ENCODE measurements at places on chromosomes 5 and 9.

DNA sequence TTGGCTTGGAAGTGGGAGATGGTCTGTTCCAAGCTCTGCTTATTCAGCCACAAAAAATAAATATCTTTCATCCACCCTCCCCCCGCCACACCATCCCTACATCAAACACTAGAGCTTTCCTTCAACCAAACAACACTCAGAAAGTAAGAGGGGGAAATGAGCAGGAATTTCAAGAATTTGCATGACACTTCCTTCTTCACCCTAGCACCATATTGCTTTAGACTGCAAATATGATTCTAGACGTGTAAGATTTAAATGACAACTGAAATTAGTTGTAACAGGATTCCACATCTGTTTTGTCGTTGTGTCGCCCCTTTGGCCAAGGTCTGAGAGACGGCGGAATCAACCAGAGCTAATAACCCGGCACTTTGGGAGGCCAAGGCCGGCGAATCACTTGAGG lies 88.5 kb downstream of the NDFIP1 start:
- no peak for DNase-seq

- no peak for DNase-seq
Measured at GRCh38 chr9:114342755-114343440, 13.2 kb downstream of the ORM2 start.

GRCh38 chr5:111144352-111144930 lies 52.3 kb downstream of the WDR36 start:
- DNase-seq = no peak

DNA sequence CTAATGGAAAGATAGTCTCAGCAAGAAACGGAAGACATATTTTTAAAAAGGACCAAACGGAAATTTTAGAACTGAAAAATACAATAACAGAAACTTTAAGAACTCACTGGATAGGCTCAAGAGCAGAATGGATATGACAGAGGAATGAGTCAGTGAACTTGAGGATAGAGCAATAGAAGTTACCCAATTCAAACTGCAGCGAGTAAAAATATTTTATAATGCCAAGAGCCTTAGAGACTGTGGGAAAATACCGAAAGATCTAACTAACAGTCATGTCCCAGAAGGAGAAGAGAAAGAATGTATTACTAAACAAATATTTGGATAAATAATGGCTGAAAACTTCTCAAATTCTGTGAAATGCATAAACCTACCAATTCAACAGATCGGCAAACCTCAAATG lies 40.8 kb downstream of the ADAMTS2 start:
- no peak for DNase-seq

- DNase-seq = peak; percentile 77
Measured at GRCh38 chr5:149381986-149382338, 2.9 kb upstream of the IL17B start.

- DNase-seq = no peak
Measured at GRCh38 chr9:545480-545879, 296.0 kb upstream of the DMRT1 start.

- DNase-seq = no peak
Measured at GRCh38 chr9:120655005-120655622, 59.2 kb downstream of the MEGF9 start.

DNA sequence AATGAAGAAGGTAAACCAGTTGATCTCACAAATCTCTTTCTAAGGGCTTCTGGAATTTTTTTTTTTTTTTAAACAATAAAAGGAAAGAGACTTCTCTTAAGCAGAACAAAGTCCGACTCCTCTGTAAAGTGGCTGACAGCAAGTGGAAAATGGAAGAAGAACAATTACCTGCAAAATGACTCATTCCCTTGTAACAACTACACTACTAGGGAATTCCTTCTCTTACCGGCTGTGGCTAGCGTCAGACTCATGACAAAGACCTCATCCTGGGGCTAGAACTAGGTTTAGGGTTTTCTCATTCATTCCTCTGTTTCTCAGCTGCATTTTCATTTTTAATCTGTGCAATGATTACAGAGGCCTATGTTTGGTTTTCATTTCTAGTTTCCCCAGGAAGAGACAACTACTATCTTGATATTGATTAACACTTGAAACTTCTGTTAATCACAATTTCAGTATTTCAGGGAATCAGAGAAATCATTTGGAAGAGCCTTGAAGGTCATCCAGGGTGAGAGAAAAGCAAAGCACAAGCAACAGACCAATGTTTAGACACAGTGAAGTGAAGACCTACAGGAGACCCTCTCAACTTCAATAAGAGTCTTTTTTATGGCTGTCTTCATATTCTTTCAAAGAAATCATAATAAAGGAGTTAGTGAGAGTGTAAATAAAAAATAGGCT lies 437.9 kb downstream of the RAB3C start:
- DNase-seq = no peak

DNA sequence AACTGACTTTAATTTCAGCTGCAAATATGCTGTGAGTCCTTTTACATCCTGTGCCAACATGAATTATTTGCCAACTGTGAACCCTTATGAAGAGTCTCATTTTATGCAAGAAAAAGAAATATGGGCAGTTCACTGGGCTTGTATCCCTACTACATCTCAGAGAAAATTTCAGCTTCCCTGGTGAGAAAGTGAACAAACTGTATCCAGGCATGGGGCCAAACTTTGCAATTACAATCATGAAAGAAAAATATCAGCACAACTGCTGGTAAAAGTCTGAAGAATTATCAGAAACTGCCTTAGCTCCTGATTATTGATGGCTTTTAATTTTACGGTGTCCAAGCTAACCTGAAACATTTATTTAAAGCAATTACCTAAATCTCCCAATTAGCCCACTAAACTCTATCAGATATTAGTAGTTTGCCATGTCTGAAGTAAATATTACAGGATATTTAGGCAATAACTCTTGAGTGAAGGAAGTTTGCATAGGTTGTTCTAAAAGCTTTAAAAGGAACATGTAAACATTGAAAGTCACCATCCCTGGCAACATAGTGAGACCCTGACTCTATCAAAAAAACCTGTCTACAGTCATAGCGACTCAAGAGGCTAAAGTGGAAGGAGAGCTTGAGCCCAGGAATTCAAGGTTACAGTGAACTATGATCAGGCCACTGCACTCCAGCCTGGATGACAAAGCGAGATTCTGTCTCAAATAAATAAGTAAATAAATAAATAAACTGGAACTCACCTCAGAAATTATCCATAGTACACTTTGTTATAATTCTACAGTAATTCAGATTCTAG lies 83.9 kb upstream of the HCN1 start:
- DNase-seq = no peak

- DNase-seq = no peak
Measured at GRCh38 chr9:128340691-128341434, 536 bp downstream of the SLC27A4 start.

- DNase-seq = no peak
Measured at GRCh38 chr9:5834214-5834613, 1.3 kb upstream of the ERMP1 start.

GRCh38 chr9:105485131-105485530 lies 37.3 kb downstream of the FSD1L start:
- no peak for DNase-seq

DNA sequence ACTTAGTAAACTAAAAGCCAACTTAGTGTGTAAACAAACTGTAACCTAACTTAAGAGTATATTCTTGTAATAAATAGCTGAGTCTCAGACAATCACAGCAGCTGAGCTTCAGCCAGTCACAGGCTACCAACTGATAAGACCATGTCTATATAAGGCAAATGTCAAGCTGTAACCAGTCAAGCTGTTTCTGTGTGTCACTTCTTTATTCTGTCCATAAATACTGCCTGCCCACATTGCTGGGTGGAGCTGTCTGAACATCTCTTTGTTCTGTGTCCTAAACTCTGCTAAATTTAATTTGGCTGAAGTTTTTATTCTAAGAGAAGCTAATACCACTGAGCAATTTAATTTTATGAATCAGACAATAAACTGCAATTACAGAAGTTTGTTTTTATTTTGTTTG lies 412.1 kb upstream of the CDH10 start:
- DNase-seq = no peak

- DNase-seq = no peak
Measured at GRCh38 chr5:95794070-95794516, 28.4 kb downstream of the GLRX start.

GRCh38 chr5:100840789-100841188 lies 62.3 kb downstream of the ST8SIA4 start:
- no peak for DNase-seq

DNA sequence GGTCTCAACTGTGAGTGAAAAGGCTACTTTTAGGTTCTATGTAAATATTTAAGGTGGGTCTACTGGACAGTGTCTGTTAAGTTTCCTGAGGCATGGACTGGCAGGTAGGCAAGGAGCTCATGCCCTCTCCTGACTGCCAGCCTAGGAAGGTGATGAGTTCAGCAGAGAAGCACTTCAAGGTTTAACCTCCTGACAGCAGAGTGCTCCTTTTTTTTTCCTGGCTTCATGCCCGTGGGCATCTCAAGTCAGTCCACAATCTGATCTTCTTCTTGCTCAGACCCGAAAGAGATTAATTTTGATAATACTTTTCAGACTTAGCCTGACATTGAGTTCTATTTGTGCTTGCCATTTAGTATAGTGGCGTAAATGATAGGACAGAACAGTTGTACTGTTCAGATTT lies 241.9 kb upstream of the NREP start:
- no peak for DNase-seq

GRCh38 chr9:83238871-83239640 lies 176.1 kb upstream of the RASEF start:
- DNase-seq = no peak

- no peak for DNase-seq
Measured at GRCh38 chr5:1497795-1498622, 25.8 kb downstream of the LPCAT1 start.

DNA sequence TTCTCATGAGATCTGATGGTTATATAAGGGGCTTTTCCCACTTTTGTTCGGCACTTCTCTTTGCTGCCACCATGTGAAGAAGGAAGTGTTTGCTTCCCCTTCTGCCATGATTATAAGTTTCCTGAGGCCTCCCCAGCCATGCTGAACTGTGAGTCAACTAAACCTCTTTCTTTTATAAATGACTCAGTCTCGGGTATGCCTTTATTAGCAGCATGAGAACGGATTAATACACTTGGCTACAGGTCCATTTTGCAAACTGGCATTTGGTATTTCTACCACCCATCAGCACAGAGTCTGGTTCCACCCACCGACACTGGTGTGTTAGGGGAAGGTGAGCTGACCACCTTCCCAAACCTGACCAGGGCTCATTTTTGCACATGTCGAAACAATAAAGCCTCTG lies 47.9 kb upstream of the RARS1 start:
- DNase-seq = no peak

DNA sequence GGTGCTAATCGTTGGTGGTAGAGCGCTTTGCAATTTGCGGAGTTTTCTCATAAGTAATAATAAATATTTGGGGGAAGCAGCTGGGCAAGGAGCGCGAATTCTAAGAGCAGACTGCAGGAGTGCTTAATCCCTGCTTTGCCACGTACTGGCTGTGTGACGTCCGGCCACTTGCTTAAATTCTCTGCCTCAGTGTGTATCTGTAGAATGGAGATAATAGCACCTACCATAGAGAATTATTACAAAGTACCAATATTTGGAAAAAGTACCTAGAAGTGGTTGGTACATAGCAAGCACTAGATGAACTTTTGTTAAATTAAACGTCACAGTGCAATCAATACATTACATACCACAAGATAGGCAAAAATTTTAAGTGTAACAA lies 598 bp upstream of the TMED7 start:
- DNase-seq = no peak

- no peak for DNase-seq
Measured at GRCh38 chr5:154421868-154422267, 23.9 kb upstream of the SAP30L start.

- no peak for DNase-seq
Measured at GRCh38 chr9:117307701-117308100, 107.2 kb downstream of the ASTN2 start.
